CD4-positive, alpha-beta T cell treated with Interleukin-4 for 4 hours (primary cell): ENCODE measurements at places on chromosomes 2 and 18.
A peak's percentile ranks its signal among the peaks of the same experiment; 100 is the strongest.

DNA sequence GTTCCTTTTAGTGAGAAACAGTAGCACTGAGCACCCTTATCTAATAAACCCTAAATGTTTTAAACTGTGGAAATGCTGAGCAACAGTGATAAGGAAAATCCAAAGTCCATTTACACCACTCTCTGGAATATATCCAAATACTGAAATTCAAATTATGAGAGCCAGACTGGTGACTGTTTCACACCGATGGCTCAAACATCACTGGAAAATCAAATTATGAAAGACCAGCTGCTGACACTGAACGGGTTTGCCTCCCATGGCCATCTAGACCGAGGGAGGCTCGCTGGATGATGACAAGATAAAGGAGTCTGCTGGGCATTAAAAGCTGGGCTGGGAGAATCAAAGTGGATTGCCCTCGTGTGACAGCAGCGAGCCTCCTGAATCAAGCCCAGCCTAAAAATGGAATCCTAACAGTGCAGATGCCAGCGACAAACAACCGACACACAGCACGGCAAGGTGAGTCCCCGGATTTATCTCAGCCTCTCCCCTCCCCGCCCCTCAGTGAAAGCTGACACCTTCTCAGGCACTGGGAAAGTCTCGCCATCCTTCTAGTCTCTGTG is 30.3 kb downstream of the SERPINE2 start:
- no peak for DNase-seq

GRCh38 chr2:163123526-163123925 is 285.0 kb upstream of the KCNH7 start:
- DNase-seq, result no peak

DNA sequence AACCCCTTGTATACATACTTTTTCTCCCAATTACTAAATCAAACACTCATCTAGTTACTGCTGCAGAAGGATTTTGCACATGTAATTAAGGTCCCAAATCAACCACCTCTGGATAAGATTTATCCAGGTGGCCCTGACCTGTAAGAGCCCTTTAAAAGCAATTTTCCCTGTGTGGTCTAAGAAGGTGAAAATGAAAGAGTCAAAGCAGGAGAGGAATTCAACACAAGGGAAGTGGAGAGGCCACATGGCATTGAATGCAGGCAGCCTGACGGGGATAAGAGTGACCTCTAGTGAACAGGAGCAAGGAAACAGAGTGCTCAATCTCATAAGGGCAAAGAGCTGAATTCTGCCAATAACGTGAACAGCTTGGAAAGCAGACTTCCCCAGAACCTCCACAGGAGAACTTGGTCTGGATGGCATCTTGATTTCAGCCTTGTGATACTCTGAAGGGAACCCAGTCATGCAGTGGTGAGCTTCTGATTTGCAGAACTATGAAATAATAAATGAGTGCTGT is 27.2 kb downstream of the PPP3R1 start:
- peak; percentile 41 for DNase-seq

GRCh38 chr18:40061086-40061485 is 1893.9 kb upstream of the PIK3C3 start:
- no peak for DNase-seq

DNA sequence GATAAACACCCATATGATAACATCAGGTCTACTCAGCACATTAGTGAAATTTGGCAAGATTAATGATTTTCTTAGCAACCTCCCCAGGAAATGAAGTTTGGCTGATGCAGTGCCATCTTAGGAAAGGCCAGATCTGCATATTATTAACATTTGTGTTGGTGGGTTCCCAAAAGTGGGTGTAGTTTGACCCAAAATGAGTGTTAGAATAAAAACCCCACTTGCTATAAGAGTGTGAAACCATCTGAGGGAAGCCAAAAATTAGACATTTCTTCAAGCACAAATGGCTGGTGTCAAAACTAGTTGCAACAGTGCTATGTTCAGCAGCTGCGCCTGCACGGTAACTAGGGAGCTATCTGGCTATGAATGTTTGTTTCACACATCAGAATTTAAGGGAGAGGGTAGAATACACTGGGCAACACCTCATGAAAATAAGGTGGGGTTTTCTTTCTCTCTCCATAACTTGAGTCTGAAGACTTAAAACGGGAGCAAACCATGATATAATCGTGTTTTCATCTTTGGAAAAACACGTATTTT is 15.9 kb upstream of the CSRNP3 start:
- no peak for DNase-seq

DNA sequence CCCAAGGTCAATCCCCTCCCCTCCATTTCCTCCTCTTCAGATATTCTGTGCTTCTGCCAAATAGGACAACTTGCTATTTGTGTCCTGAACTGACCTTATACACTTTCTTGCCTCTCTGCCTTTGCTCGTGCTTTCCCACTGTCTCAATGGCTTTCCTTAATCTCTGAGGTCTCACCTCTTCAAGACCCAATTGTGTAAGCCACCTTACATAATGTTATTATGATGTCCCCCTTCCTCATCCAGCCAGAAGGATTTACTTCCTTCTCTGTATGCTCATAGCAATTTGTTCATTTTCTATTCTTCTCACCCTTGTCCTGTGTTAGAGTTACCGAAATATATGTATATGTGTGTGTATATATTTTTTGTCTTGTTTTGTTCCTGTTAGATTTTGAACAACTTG is 26.9 kb upstream of the DARS1 start:
- DNase-seq, result no peak

DNA sequence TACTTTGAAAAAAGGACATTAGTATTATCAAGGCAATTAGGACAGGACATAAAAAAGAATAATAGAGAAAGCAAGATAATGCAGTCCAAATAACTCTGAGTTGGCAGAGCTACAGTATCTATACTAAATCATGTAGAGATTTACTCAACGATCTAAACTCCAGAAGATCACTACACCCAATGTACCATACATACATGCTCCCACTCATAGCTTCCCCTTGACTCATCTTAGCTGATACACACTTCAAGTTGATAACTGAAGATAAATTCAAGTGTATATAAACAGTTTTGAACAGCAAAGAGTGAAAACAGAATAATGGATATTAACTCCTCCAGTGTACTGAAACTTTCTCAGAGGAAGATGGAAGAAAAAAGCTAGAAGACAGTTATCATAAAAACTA is 78.5 kb downstream of the SESTD1 start:
- no peak for DNase-seq
